Renal pelvis (tissue), 12 donors: ENCODE measurements at places on chromosomes 16 and 17. TPM values are rescaled to one million over a fixed set of nuclear protein-coding genes. Genes with fewer than 3 reads are reported as not detected.
A peak's percentile ranks its signal among the peaks of the same experiment; 100 is the strongest.

GRCh38 chr16:81780350-81780749, 1.3 kb downstream of the PLCG2 start:
- DNase-seq = no peak

DNA sequence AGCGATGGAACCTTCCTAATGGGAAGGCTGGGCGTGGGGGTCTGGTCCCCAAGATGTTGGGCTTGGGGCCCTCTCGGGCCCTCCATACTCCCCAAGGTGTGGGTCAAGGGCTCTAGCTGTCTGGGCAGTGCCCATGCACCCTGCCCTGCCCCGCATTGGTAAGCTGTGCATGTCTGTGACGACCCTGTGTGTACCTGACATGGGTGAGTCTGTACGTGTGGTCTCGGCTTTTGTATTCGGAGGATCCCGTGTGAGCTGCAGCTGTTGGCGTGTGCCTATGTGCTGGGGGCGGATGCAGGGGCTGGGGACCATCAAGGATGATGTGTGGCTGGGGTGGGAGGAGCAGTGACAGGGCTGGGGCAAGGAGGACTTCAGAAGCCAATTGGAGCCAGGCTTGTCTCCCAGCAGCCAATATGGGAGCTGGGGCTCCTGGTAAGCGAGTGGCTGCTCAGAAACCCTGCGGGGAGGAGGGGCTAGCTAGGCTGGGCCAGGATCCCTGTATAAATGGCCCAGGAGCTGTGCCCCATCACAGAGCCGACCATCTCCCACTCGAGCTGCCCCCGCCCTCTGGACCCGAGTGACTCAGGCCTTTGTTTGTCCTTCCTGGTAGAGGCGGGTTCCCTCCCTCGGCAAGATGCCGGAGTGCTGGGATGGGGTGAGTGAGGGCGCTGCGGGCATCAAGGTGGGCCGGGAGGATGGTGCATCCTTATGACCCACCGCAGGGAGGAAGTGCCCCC, at the start of gene NDRG4:
Gene NDRG4 (plus strand): TSS at position 529 of the 737 bp plus-strand sequence. CDS start 106 bp downstream, at position 635.
- DNase-seq = peak; percentile 86

DNA sequence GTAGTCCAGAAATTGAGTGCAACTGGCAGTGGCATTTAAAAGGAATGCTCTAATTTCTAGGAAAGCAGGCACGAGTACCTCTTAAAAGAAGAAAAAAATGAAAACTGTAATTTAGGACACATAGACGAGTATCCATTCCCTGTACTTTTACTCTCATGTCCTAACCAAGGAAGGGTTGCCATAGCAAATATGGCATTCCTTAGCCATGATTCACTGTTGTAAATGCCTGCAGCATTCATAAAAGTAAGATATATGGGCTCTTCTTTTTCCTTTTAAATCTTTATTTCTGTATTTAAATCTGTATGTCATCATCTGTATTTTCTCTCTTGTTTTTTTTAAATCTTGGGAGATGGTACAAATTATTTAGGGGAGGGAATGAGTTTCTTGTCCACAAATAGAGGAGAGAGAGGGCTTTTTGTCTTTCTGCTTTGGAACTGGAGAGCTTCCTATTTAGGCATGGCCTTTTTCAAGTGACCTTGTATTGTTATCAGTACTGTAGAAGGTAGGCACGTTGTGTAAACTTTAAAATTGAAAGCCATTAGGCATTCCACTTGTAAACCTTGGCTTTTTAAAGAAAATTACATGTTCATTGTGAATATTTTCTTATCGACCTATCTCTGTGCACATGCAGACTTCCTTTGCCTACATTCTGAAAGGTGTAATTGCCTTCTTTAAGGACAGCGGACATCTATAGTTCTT, 50.0 kb downstream of the TENT4B start:
- DNase-seq = peak; percentile 54

The SEPTIN12 gene
- polyA plus RNA-seq = 12.0 TPM
